Hematopoietic multipotent progenitor cell treated with erythropoietin and hydrocortisone succinate and interleukin-3 and kit ligand, for 6 days (in vitro differentiated cells): ENCODE measurements at places on chromosomes 11 and 22.

GRCh38 chr22:31681349-31682345, 19.6 kb upstream of the PISD start:
- DNase-seq: no peak

DNA sequence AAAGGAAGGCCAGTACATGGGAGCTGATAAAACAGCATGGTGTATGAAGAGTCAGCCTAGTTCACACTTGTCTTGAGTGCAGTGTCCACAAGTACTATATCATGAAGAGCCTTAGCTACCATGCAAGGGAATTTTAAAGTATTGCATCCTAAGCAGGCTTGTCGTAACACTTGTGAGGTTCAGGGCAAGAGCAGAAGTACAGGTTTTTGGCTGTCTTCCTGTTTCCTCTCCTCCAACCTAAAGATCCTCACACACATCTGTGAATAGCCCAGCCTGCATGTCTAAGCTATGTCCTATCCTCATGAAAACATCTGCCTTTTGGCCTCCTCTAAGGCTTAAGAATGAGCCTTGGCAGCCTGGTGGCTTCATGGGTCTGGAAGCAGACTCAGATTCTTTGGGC, 34.6 kb upstream of the TMEM123 start:
- no peak for DNase-seq

DNA sequence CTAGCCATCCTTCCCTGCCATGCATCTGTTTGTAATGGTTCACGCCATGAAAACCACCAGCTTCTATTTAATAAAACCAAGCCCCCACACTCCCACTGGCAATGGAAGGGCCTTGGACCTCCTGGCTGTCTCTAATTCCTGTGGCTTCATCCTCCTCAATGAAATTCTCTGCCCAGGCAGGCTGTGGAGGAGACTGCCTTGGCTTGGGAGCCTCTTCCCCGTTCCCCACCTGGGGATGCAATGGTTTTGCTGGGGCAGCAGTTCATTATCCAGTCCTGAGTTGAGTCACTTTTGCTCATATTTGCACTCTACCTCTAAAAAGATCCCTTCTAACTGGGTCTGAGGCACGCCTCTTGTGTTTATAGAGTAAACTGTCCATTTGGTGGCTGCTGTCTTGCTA, 515.8 kb downstream of the NTM start:
- no peak for DNase-seq

GRCh38 chr11:131910178-131910522, 539.7 kb downstream of the NTM start:
- no peak for DNase-seq

GRCh38 chr11:33534575-33534974, 166.1 kb downstream of the C11orf91 start:
- DNase-seq: no peak
